ENCODE measurements at places on chromosomes 2 and 18. TPM values are rescaled to one million over a fixed set of nuclear protein-coding genes. Genes with fewer than 3 reads are reported as not detected.

TMEM247 gene
- not detected for total RNA-seq

DNA sequence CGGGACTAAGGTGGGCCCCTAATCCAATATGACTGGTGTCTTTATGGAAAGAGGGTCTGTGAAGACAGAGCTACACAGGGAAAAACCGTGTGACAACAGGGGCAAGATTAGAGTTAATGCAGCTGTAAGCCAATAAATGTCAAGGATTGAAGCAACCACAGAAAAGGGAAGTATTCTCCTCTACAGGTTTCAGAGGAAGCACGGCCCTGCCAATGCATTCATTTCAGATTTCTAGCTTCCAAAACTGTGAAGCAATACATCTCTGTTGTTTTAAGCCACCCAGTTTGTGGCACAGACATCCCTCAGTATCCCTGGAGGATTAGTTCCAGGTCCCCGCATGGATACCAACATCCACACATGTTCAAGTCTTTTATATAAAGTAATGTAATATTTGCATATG is 48.8 kb downstream of the SPP2 start:
- DNase-seq = no peak

- no peak for DNase-seq
These were observed 267.9 kb downstream of the LPIN1 start for GRCh38 chr2:12014088-12014960.

DNA sequence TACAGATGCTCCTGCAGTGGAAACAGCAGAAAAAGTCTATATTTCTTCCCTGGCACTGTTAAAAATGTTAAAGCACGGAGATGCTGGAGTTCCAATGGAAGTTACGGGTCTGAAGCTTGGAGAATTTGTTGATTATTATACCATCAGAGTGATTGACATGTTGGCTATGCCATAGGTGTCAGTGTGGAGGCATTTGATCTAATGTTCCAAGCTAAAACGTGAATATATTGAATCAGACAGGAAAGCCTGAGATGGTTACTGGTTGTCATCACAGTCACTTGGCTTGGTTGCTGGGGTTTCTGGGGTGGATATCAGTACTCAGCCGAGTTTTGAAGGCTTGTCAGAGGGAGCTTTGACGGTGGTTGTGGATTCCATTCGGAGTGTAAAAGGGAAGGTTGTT is 262.9 kb upstream of the CNTNAP5 start:
- no peak for DNase-seq
